Epithelial cell of proximal tubule (primary cell): ENCODE measurements at places on chromosomes 1 and 21. TPM values are rescaled to one million over a fixed set of nuclear protein-coding genes. Genes with fewer than 3 reads are reported as not detected.

GRCh38 chr1:194297094-194297493 is 1110.7 kb upstream of the B3GALT2 start:
- DNase-seq, result no peak

RGS1 gene
- total RNA-seq, result not detected in 2 replicates

RAD54L gene
- 23.6 and 30.6 TPM in 2 replicates for total RNA-seq

GRCh38 chr1:180204231-180204630 is 25.8 kb upstream of the LHX4 start:
- no peak for DNase-seq

LAMC2 gene
- total RNA-seq, result 255 and 382 TPM in 2 replicates

DNA sequence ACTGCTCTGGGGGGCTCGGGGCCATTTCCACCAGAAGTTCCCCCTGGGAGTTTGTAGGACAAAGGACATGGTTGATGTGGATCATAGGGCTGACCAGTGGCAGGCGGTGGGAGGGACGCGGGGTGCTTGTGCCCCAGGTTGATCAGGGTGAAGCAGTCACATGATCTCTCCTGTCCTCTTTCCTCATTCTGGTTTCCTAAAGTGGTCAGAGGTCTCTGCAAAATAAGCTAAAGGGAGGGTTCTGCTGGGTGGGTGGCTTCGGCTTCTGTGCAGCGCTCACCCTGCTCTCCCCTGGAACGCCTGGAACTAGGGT is 9.2 kb downstream of the PDXK start:
- no peak for DNase-seq

CCDC185 gene
- not detected in 2 replicates for total RNA-seq

DNA sequence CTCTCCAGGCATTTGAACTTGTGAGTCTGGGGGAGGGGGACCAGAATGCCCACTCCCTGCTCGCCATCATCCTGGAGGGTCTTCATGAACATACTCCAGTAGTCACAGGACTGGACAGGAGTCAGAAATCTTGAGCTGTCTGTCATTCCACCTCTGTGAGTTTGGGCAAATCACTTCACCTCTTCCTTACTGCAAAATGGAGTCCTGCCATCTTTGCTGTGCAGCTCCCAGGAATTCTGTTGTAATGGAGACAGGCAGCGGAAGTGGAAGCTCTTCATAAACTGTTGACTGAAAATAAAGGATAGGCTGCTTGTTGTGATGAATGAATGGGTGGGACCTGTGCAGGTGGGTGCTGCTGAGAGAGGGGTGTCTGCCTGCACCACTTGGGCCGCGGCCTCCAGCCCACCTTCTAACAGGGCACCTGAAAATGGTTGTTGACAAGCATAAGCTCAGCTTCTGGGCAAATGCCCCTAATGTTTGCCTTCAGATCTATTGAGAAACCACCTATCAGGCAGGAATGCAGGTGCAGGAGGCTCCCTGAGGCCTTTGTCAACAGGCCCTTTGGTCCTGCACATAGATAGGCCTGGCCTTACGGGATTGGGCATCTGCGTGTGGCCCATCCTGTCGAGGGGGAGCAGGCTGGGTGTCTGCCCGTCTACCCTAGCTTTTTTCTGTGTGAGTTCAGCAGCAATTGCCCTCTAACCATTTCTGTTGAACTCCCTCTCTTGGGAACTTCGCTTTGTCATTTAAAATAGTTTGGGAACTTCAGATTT is 321.0 kb downstream of the RPS6KC1 start:
- DNase-seq, result no peak

PKN2 gene
- total RNA-seq, result 23.2 and 23.9 TPM in 2 replicates

DNA sequence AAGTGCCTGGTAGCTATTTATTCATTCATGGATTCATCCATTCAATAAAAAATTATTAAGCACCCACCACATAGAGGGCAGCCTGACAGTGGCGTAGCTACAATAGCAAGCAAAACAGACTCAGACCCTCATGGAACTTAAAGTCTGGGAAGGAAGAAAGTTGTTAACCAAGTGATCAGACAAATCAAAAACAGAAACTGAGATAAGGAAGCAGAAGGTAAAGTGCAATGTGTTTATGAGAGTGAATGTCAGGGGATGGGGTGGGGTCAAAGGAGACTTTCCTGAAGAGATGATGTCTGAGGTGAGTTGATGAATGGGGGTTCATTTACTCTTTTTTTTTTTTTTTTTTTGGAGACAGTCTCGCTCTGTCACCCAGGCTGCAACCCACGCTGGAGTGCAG is 2.8 kb upstream of the WASF2 start:
- no peak for DNase-seq

GRCh38 chr1:50126927-50127715 is 18.4 kb downstream of the ELAVL4 start:
- DNase-seq, result no peak

UBIAD1 gene
- 6.2 and 14.6 TPM in 2 replicates for total RNA-seq

GRCh38 chr1:39960431-39960958 is 5.5 kb downstream of the MFSD2A start:
- no peak for DNase-seq

GRCh38 chr1:77850082-77850481 is 38.3 kb upstream of the NEXN start:
- DNase-seq, result no peak

DNA sequence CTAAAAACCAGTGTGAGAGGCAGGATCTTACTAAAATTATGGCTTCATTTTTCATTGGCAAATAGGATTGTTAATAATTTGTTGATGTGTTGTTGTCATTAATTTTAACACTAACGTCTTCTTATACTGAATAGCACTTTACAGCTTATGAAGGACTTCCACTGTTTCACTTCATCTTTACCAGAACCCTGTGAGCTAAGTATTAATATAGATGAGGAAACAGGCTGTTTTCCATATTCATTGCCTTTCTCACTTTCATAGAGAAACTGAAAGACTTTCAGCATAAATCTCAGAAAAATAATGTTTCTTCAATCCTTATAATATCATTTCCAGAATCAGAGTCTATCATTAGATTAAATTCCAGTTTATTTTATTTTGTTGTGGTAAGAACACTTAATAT is 8.5 kb downstream of the MAP10 start:
- DNase-seq, result no peak

MPZ gene
- 0.69 and 1.2 TPM in 2 replicates for total RNA-seq

GRCh38 chr1:28096210-28097099 is 8.0 kb upstream of the EYA3 start:
- no peak for DNase-seq

DNA sequence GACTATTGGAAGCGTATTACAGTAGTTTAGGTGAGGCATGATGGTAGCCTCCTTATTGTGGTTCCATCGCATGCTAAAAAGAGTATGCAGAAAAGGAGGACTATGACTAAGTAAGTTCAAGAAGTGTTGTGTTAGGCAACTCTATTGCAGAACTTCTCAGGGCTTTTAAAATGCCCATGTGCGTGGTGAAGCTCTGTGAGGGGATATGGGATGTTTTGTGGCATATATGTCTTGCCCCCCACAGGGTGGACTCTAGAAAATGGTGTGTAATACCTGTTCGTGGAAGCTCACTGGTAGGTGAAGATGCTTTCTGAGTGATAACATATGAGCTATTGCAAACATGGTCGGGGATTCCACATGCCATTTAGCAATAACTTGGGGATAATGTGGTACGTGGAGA is 31.7 kb downstream of the MAN1A2 start:
- DNase-seq, result no peak

DNA sequence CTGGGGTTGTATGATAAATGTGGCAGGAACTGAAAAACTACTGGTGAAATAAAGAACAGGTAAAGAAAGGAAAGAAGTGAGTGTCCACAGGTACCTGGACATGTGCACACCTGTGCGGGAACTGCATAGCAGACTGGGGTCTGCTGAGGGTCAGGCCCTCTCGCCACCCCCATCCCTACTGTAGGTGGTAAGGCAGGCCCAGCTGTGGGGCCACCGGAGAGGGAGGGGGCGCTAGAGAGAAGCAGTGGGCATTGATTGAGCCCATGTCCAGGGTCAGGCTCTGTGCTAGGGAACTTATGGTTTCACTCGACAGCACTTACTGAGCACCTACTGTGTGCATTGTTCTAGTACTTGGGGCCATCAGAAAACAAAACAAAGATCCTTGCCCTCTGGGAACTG is 400.5 kb downstream of the MATN1 start:
- no peak for DNase-seq

- no peak for DNase-seq
These were observed 7.0 kb downstream of the EPHX1 start for GRCh38 chr1:225816643-225817538.

- DNase-seq, result no peak
These were observed 4.6 kb downstream of the COL18A1 start for GRCh38 chr21:45409466-45410150.

DNA sequence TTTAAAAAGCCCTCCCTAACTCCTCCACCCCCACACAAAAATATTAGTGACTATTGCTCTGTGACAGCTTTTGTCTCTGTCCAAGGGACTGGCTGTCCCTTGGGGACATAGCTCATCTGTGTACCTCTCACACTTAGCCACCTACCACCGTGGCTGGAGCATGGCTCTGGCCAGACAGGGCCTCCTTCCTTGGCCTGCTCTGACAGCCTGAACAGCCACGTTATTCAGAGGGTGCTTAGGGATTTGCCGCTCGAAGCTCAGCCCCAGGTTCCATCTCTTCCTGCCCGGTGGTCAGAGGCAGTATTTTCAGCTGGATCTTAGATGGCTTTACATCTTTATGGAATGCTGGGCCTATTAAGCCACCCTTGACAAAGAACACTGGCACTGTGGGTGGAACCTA is 6.1 kb upstream of the CELSR2 start:
- no peak for DNase-seq

LCE2A gene
- total RNA-seq, result not detected in 2 replicates

TRIM67 gene
- total RNA-seq, result not detected in 2 replicates

- DNase-seq, result no peak
These were observed 53.6 kb downstream of the LRRC8C start for GRCh38 chr1:89686520-89686919.

GFI1 gene
- 0.12 and 0.14 TPM in 2 replicates for total RNA-seq
